ENCODE measurements at places on chromosomes 11 and 22.

DNA sequence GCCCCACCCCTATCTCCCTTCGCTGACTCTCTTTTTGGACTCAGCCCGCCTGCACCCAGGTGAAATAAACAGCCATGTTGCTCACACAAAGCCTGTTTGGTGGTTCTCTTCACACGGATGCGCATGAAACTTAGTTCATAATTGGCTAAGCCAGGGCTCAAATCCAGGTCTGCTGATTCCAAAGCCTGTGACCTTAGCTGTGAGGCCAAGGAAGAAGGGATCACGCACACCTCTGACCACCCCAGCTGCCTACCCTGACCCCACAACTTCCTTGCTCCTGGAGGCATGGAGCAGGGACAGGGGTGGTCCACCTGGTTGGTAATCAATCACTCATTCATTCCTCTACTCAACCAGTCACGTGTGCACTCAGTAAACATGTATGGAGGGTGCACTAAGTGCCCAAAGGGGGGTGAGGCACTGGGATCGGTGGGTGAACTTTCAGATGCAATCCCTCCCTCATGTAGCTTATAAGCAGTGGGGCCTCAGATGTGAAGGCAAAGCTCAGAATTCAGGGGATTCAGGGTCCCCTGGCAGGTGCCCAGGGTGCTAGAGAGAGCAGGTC is 10.3 kb downstream of the FXYD2 start:
- DNase-seq = no peak

- DNase-seq = no peak
Observed at GRCh38 chr11:71067753-71068152, 184.6 kb downstream of the SHANK2 start.

DNA sequence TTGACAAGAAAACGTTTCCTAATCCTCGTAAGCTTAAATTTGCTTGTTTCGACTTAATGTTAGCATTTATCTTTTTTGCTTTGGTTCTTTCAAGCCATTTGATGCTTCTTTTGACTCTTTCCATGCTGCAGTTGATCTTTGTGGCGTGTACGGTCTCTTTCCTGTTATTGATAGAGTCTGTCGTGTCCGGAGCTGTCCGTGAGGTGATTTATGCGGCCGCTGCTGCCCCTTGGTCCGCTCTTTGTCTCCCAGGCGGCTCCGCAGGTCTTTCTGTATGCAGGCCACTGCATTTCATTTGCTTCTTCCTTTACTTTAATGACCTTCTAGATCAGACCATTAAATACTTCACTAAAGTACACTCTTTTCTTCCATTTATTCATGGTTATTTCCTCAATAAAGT is 50.3 kb downstream of the TBC1D22A start:
- DNase-seq = no peak

DNA sequence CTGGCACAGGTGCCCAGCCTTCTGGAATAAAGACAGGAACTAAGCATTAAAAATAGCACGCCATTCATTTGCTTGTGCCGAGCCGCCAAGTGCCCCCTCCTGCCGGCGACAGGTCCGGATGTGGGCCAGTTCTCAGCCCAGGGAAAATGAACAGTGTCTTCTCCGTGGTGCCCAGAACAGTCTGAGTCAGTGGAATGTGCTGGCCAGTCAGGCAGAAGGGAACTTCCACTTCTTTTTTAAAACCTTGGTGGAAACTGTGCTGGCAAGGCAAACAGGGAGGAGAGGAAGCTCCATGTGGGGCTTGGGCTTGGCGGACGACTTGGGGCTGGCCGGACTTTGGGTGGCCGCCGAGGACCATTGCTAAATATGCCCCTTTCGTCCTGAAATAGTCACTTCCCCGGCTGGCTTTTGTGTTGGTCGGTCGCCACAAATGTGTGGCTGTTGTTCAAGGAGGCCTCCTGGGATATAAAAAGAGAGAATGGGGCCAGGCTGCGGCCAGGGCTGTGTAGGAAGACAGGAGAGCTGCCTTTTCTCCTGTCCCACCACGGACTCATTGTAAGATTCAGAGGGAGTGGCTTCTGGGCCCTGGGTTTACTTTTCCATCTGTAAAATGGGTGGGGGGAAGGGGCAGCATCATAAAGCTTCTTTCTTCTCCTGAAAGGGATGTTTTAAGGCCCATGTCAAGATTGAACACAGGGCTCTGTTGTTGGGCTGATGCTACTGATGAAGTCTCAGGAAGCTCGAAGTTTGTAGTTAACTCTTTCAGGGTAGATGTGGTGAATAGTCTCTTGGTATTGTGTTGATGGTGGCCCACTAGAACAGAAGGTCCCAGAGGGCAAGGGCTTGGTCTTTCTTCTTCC is 101.0 kb downstream of the PTPRJ start:
- DNase-seq = peak; percentile 16

DNA sequence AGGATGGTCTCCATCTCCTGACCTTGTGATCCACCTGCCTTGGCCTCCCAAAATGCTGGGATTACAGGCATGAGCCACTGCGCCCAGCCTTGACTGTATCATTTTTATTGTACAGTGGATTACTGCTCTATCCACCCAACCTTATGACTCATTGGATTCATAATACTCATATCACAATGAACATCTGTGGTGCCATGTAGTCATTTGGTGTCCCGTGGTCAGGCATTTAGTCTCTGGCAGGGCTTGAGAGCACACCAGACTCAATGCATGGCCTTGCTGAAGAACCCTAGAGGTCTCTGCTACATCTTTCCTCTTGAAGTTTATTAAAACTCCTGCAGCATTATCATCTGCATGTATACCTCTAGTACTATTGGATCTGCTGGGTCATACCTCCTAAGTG is 98.0 kb upstream of the LDLRAD3 start:
- DNase-seq = no peak

- no peak for DNase-seq
Observed at GRCh38 chr22:16586170-16586569, 6.4 kb downstream of the CCT8L2 start.

GRCh38 chr11:107011977-107012376 is 6.3 kb downstream of the GUCY1A2 start:
- DNase-seq = no peak

DNA sequence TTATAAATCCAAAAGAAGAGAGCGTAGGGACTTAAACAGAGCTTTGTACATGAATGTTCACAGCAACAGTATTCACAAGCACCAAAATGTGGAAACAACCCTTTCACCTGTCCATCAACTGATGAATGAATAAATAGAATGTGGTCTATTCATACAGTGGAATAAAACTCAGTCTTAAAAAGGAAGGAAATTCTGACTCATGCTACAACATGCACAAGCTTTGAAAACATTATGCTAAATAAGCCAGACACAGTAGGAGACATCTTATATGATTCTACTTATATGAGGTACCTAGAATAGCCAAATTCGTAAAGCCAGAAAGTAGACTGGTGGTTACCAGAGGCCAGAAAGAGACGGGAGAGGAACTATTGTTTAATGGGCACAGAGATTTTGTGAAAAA is 74.3 kb downstream of the SHANK2 start:
- no peak for DNase-seq

DNA sequence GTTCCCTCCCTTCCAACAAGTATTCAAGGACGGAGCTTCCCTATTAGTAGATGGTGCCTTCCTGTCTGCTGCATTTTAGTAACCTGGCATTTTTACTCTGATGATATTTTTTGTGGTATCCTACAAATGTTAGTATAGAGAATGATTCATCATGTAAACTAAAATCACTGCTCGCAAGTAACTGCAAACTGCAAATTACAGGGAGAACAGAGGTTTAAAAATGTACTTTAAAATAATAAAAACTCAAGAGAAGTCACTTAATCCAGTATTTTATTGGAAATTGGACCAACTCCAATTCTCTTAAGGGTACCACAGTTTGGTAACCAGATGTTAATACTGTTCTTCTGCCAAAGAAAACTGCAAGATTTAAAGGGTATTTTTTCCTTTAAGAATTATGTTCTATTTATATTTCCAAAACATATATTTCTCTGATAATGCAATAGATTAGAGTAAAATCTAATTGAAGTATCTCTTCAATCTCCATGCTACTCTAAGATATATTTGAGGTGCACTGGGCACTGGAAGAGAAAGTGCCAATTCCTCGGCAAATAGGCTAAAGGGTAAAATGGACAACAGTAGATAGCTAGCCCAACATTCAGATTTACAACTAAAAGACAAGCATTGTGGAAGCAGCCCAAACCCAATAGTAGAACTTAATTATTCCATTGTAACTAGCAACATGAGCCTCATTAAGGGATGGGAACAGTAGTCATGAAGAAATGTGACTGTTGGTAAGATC is 298.0 kb downstream of the TTC28 start:
- no peak for DNase-seq

DNA sequence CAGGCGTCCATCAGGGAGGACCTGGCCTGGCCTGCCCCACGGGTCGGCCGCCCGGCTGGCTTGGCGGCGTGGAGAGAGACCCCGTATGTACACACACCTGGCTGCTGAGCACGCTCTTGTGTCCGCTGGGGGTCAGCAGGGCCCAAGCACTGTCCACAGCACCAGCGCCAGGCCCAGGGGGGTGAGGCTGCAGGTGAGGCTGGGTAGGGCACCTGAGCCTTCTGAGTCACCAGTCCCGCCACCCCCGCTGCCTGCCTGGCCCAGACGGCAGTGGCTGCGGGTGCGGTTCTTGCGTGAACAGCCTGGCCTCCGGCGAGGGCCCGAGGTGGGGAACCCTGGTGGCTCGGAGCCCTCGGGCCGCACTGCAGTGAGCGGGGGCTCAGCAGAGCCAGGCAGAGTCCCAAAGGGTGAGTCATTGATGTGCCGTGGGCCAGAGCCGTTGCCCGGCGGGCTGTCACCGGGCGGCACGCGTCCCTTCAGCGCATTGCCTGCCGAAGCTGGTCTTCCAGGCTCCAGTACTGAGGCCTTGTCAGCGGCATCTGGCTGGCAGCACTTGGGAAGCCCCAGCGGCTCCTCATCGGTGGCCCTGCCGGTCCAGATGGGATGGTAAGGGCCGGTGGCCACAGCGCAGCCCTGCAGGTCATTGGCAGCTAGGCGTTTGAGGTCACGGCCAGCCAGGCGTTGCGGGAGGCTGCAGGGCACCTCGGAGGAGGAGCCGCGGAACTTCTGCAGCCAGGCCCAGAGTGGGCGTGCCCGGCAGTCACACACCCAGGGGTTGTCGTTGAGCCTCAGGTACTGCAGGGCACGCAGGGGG is 26.3 kb downstream of the RTN4R start:
- DNase-seq = no peak

- DNase-seq = no peak
Observed at GRCh38 chr11:70146895-70147520, 56.1 kb upstream of the FADD start.

- DNase-seq = peak; percentile 48
Observed at GRCh38 chr22:21972293-21972779, 10.3 kb downstream of the TOP3B start.

GRCh38 chr11:8346157-8346755 is 82.6 kb upstream of the LMO1 start:
- no peak for DNase-seq

DNA sequence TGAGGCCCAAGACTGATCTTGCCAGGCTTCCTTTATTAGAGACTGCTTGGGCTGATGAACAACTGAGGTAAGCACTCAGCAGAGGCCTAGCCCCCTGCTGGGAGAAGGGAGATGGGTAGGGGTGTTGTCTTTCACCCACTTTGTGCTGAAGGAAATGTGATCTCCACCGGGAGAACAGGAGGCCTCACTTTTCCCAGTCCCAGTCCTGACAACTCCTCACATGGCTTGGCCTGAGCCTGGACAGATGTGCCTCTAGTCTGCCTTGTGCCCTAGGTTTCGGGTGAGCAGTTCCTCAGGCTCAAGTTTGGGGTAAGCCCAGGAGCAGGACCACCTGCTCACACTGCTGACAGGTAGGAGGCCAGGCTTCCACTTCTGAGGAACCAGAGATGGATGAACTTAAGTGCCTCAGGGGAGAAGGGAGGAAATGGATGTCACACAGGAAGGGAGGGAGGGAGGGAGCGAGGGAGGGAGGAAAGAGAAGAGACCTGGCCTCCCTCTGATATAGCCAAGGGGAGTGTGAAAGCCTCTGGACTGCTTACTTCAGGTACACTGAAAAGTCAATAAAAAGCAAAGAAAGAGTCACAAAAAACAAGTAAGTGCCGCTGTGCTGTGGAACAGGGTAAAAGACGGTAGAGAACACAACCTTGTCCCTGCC is 8.1 kb downstream of the CLPB start:
- DNase-seq = no peak

DNA sequence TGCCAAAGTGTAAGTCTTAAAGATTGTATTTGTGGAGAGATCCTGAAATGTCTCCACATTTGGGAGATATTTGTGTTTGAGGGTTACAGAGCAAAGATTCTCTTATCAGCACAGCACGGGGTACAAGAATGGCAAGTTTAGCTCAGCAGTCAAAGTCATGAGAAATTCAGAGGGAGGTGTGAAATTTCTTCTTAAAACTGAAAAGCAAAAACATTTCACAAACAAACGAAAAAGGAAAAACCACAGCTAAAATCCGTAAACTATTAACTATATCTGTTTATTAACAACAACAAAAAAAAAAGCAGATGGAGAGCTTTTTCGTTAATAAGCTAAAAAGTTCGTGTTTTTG is 40.9 kb upstream of the ETS1 start:
- DNase-seq = no peak

GRCh38 chr22:24144056-24144777 is 37.1 kb upstream of the SUSD2 start:
- no peak for DNase-seq

GRCh38 chr11:131886201-131886600 is 515.8 kb downstream of the NTM start:
- no peak for DNase-seq

- peak; percentile 9 for DNase-seq
Observed at GRCh38 chr11:47003180-47003877, 66.8 kb downstream of the CSTPP1 start.

DNA sequence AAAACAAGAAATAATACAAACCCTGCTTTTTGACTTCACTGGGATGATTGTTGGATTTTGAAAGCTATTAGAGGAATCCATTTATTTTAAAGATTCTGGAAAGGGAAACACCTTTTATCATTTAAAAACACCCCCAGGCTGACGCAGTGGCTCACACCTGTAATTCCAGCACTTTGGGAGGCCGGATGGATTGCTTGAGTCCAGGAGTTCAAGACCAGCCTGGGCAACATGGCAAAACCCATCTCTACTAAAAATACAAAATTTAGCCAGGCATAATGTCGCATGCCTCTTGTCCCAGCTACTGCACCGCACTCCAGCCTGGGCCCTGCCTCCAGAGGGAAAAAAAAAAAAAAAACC is 317 bp upstream of the SCN2B start:
- no peak for DNase-seq

GRCh38 chr11:72369743-72370142 is 64.6 kb downstream of the CLPB start:
- DNase-seq = no peak

DNA sequence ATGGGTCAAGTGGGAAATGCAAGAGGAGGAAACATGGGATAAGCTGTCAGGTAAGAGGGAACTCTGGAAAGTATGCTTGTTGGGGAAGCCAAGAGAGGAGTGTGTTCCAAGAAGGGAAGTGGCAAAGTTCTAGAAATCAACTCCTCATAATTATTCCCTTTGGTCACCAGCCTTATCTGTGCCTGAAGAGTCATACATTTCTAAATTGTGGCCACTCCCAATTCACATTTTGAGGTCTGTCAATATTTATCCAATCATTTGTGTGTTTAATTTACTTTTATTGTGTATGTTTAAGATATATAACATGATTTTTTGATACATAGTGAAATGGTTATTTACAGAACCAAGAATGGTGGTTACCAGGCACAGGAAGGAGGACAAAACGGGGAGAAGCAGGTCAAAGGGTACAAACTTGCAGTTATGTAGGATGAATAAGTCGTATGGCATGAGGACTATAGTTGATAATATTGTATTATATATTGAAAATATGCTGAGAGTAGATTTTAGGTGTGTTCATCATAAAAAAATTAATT is 131.7 kb downstream of the GRIA4 start:
- DNase-seq = no peak

- no peak for DNase-seq
Observed at GRCh38 chr11:15616130-15617105, 501.7 kb downstream of the INSC start.
